ENCODE measurements at places on chromosomes 7 and 10. TPM values are rescaled to one million over a fixed set of nuclear protein-coding genes. Genes with fewer than 3 reads are reported as not detected.
A peak's percentile ranks its signal among the peaks of the same experiment; 100 is the strongest.

DNA sequence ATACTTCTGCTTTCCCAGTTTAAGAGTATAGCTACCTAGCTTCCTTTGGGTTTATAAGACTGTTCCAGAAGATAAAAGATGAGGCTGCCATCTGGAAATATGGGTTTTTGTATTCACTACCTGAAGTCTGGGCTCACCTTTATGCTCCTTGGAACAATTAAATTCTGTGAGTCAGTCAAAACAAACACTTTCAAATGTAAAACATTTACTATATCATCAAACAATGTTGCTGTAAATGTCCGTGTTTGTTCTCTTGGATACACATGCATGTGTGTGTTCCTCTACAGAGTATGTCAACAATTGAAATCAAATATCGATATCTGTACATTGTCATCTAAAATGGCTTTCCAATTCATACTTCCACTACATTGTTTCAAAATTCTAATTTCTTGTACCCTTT lies 525.6 kb downstream of the MDFIC start:
- no peaks in the 10 kb centered on the region for H3K36me3 ChIP-seq
- no peak overlapping the region for H3K4me3 ChIP-seq
- no peak overlapping the region for H3K27ac ChIP-seq
- DNase-seq: no peak

DNA sequence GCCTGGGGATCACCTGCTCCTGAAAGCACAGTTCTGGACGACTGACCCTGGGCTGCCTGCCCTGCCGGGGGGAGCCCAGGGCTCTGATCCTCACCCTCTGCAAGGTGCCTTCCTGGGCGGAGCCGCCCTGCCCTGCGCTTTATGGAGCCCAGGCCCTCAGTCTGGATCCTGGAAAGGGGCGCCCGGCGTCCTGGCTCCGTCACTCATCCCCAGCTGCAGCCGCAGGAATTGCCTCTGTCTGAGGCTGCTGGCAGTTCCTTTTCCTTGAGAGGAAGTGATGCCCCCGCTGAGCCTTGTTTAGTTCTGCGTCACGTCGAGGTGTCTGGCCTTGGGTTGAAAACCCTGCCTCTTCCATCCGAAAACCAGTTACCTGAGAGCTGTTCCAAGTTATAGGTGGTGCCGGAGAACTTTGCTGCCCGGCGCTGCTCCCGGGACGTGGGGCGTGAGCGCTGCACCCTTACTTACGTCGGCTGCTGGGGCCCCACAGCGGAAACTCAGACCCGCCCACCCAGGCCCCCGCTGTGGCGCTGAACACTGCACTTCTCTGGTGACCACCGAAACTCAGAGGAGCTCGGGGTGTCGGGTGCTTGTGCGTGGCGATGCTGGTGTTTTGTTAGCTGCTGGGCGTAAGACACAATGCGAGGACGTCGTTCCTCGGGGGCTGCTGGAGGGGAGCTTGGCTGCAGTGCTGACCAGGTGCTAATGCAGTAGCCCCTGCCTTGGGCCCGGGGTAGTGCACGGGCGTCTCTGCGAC lies 5.4 kb downstream of the MAFK start:
- peak overlapping the region; percentile 54 for H3K27ac ChIP-seq
- DNase-seq: no peak
- no peaks in the 10 kb centered on the region for H3K36me3 ChIP-seq
- no peak overlapping the region for H3K4me3 ChIP-seq
- peaks cover 51% of the 10 kb centered on the region for H3K4me1 ChIP-seq

DNA sequence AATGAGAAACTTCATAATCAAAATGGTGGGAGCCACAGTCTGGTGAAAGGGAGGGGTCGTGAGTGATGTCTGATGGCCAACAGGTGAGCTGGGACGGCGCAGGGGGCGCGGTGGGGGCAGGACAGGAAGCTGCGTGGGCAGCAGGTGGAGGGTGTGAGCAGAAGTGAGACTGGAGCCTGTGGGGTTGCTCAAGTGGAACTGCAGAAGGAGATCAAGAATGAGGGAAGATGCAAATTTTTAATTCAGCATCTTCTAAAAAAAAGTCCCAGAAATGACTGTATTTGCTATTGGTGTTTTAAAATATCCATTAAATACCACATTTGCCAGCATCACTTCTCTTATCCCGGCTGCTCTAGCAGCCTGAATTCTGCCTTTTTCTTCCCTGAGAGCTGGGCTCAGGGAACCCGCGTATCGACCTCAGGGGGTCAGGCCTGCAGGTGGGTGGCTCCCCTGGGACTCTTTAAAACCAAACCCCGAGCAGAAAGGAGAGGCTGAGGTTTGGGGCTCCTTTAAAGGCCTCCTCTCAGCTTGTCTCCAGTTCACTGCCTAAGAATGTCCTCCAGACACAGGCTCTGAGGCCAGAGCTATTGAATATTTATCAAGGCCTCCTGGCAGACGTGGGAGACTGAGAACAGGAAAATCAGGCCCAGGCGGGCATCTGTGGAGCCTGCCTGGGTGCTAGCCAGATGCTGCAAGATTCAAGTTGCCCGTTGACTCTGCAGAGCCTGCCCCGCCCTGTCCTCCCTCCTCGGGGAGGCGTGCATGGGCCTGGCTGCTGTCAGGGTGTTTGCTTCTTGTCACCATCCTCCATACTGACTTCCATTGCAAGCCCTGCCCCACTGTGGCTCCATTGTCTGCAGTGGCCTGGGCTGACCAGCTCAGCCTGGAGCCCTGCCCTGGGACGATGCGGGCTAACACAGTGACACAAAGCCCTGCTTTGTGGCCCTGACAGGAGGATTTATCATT lies 53.9 kb downstream of the SYPL1 start:
- no peak for DNase-seq
- H3K4me3 ChIP-seq: no peak overlapping the region
- no peak overlapping the region for H3K27ac ChIP-seq

DNA sequence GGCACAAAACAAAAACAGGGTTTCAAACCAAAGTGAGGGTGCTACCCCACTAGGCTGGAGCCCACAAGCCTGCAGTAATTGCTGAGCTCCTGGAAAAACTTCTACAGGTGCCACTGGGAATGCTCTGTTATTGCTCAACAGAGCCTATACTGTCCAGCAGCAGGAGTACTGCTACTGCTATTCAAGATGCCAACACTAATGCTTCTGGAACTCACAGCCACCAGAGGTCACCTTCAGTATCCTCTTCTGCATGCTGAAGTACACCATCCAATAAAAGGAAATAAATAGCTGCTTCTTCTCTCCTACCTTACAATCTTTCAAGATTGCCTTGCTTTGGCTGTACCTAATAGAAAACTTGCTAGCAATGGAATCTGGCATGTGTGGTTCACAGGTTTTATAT lies 222.0 kb downstream of the LRRN3 start:
- no peak for DNase-seq
- H3K4me1 ChIP-seq: no peaks in the 10 kb centered on the region
- H3K27ac ChIP-seq: no peak overlapping the region
- no peaks in the 10 kb centered on the region for H3K36me3 ChIP-seq
- H3K4me3 ChIP-seq: no peak overlapping the region

DNA sequence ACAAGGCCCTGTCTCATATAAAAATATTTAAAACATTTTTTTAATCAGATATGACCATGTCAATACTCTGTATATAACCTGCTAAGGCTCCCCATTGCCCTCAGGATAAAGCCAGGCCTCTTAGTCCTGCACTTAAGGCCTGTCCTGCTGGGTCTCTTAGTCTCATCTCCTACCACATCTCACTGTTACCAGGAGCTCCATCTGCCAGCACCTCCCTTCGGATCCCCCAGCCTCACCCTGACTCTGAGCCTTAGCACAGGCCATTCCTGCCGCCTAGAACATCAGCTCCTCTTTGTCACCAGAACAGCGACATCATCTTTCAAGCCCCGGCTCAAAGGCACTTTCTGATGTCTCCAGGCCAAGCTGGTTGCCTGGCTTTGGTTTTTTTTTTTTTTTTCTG lies 25.7 kb upstream of the GTF2IRD1 start:
- H3K27me3 ChIP-seq: no peaks in the 10 kb centered on the region
- no peak overlapping the region for H3K27ac ChIP-seq
- peaks cover 17% of the 10 kb centered on the region for H3K4me1 ChIP-seq

DNA sequence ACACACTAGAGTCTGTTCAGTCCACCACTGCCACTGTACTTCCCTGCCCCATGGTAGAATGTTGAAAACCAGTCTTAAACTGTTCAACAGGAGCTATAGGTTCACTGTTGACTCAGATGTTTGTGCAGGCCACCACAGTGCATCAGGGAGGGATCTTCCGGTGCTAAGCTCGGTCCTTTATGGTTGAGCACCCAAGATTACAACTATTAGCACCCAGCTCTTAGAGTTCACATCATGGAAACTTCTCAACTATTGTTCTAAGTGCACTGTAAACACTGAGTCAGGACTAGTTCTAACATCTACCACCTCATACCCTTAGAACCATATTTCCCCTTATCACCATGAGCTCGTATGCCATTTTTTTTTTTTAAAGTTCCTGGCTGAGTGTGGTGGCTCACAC lies 97.1 kb upstream of the MXI1 start:
- H3K4me3 ChIP-seq: no peak overlapping the region
- peaks cover 17% of the 10 kb centered on the region for H3K4me1 ChIP-seq
- H3K27me3 ChIP-seq: no peaks in the 10 kb centered on the region

GRCh38 chr10:115093286-115093775 lies at the start of gene ATRNL1:
Gene ATRNL1 (plus strand): TSS chr10:115093365. CDS start chr10:115093751, 386 bp downstream.
- H3K4me3 ChIP-seq: peak within 1 kb of the TSS; percentile 82
- H3K27ac ChIP-seq: peak within 1 kb of the TSS; percentile 87
- no peaks in the 10 kb centered on the region for H3K27me3 ChIP-seq
- no peak for DNase-seq

- no peak overlapping the region for H3K27ac ChIP-seq
- no peaks in the 10 kb centered on the region for H3K27me3 ChIP-seq
- H3K4me1 ChIP-seq: no peaks in the 10 kb centered on the region
- DNase-seq: no peak
- H3K36me3 ChIP-seq: peaks cover 10% of the 10 kb centered on the region
- no peak overlapping the region for H3K4me3 ChIP-seq
Measured at GRCh38 chr7:120837599-120837998, 20.3 kb downstream of the TSPAN12 start.

- H3K4me1 ChIP-seq: no peaks in the 10 kb centered on the region
- H3K36me3 ChIP-seq: peaks cover 2% of the 10 kb centered on the region
- peaks cover 22% of the 10 kb centered on the region for H3K27me3 ChIP-seq
- DNase-seq: no peak
- H3K27ac ChIP-seq: no peak overlapping the region
Measured at GRCh38 chr10:75825661-75826060, 394.2 kb downstream of the LRMDA start.

- no peak for DNase-seq
- no peak overlapping the region for H3K4me3 ChIP-seq
- no peaks in the 10 kb centered on the region for H3K27me3 ChIP-seq
- peaks cover 22% of the 10 kb centered on the region for H3K4me1 ChIP-seq
- no peak overlapping the region for H3K27ac ChIP-seq
Measured at GRCh38 chr7:79984210-79984609, 150.4 kb upstream of the GNAI1 start.

- no peaks in the 10 kb centered on the region for H3K27me3 ChIP-seq
- no peak for DNase-seq
- peak overlapping the region; percentile 80 for H3K27ac ChIP-seq
- H3K4me3 ChIP-seq: peak overlapping the region; percentile 8
- H3K36me3 ChIP-seq: no peaks in the 10 kb centered on the region
- H3K4me1 ChIP-seq: peaks cover 44% of the 10 kb centered on the region
Measured at GRCh38 chr10:1316809-1317143, 260.6 kb downstream of the WDR37 start.

DNA sequence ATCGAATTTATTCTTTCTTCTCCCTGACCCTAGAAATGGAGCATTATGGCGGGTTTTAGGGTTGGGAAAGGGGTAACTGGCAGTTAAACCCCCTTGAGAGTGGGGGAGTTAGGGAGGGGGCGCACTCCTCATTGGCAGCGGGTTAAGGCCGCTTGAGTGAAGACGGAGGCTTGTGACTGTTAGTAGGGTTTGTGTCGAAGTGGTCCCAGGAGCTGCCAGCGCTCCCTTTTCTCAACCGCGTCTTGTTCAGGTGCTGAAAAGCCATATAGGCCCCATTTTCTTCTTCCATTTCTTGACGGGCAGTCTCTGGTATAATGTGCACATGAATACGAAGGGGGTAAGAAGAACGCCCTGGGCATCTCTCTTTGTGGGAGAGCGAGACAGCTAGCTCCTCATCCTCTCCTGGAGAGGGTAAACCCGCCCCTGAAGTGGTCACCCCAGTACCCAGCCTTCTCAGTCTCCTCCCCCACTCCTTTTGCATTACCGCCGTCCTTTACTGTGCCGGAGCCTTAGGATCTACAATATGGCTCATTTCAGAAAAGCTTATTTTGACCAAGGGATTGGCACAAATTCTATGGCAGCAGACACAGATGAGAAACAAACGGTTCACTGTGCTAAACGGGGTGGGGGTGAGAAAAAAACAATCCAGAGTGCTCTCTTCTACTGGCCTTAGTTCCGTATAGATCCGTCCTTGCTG lies 836 bp downstream of the KMT2E start:
- H3K27ac ChIP-seq: peak overlapping the region; percentile 100
- DNase-seq: no peak
- H3K27me3 ChIP-seq: no peaks in the 10 kb centered on the region
- peaks cover 12% of the 10 kb centered on the region for H3K36me3 ChIP-seq
- peak overlapping the region; percentile 100 for H3K4me3 ChIP-seq
- H3K4me1 ChIP-seq: peaks cover 41% of the 10 kb centered on the region

GRCh38 chr10:11720260-11720741 lies 21.9 kb upstream of the ECHDC3 start:
- peaks cover 2% of the 10 kb centered on the region for H3K27me3 ChIP-seq
- no peak overlapping the region for H3K27ac ChIP-seq
- no peak overlapping the region for H3K4me3 ChIP-seq
- H3K4me1 ChIP-seq: no peaks in the 10 kb centered on the region
- no peak for DNase-seq

- no peak overlapping the region for H3K4me3 ChIP-seq
- H3K36me3 ChIP-seq: no peaks in the 10 kb centered on the region
- no peak for DNase-seq
- no peaks in the 10 kb centered on the region for H3K27me3 ChIP-seq
Measured at GRCh38 chr7:20998309-20998708, 211.6 kb upstream of the SP8 start.

DNA sequence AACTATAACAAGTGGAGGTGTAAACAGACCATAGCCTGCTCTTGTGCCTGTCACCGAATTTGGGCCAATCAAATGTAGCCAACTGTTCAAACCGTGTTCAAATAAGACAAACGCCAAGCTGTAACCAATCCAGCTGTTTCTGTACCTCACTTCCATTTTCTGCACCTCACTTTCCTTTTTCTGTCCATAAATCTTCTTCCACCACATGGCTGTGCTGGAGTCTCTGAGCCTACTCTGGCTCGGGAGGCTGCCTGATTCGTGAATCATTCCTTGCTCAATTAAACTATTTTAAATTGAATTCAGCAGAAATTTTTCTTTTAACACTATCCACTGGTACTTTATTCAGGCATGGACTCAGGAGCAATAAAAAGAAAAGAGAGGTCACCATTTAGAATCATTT lies 29.9 kb upstream of the COL1A2 start:
- H3K27me3 ChIP-seq: no peaks in the 10 kb centered on the region
- H3K4me3 ChIP-seq: no peak overlapping the region
- peak overlapping the region; percentile 42 for H3K27ac ChIP-seq
- no peak for DNase-seq
- peaks cover 3% of the 10 kb centered on the region for H3K36me3 ChIP-seq

GRCh38 chr7:18290223-18290622 lies 205.3 kb upstream of the HDAC9 start:
- H3K4me1 ChIP-seq: no peaks in the 10 kb centered on the region
- H3K36me3 ChIP-seq: no peaks in the 10 kb centered on the region
- H3K27me3 ChIP-seq: peaks cover 3% of the 10 kb centered on the region

Gene JAZF1
- total RNA-seq: 21.2 TPM

Gene NKX1-2
- not detected for total RNA-seq

Gene YWHAG
- total RNA-seq: 205 TPM

Gene OR2A1
- total RNA-seq: not detected

Gene CPN1
- not detected for total RNA-seq

Gene LIPF
- not detected for total RNA-seq
